ENCODE measurements at places on chromosomes 6 and 20.

DNA sequence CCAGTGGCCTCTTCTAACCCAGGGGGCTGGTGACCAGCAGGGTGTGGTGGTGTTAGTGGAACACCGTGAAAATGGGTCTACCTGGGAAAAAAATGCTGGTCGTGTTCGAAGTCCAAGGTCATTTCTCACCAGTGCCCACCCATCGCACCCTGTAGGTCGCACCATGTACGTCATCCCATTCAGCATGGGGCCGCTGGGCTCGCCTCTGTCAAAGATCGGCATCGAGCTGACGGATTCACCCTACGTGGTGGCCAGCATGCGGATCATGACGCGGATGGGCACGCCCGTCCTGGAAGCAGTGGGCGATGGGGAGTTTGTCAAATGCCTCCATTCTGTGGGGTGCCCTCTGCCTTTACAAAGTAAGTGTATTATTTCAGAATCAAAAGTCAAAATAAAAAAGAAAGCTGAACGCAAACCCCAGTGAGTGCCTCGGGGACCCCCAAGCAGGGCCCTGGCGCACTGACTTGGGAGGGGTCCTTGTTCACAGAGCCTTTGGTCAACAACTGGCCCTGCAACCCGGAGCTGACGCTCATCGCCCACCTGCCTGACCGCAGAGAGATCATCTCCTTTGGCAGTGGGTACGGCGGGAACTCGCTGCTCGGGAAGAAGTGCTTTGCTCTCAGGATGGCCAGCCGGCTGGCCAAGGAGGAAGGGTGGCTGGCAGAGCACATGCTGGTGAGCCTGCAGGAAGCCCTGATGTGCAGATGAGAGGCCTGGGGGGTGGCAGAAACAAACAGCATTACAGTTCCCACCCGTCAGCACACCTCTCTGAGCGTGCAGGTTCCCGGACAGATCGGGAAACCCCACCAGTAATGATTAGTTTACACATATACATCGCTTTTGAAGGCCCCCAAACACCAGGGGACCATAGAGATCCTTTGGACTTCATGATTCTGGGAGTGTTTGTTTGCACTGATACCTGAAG, 1.9 kb downstream of the PCK1 start:
- DNase-seq = no peak

GRCh38 chr20:54665812-54666211, 190.4 kb downstream of the DOK5 start:
- no peak for DNase-seq

DNA sequence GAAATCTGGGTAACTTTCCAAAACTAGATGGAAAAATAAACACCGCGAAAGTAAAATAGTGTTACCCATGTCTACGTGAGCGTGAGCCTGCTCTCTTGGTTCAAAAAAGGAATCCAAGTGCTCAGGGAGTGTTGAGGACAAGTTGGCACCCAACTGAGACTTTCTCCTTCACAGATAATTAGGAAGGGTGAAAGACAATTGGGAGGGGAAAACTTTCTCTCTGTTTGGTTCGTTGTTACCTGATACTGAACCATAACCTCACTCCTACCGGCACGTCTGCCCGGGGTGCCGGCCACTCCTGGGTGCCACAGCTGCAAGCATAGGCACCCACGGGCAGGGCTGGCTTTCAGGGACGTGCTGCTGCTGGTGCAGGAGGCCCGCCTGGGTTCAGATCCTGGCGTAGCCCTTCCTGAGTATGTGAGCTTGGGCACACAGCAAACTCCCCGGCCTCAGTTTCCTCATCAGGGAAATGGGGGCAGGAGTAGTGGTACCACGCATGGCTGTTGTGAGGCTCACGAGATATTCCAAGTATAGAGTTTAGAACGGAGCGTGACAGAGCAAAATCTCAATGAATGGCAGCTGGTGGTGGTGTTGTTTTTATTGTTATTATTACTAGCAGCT, 38.2 kb upstream of the PMEPA1 start:
- DNase-seq = peak; percentile 40

DNA sequence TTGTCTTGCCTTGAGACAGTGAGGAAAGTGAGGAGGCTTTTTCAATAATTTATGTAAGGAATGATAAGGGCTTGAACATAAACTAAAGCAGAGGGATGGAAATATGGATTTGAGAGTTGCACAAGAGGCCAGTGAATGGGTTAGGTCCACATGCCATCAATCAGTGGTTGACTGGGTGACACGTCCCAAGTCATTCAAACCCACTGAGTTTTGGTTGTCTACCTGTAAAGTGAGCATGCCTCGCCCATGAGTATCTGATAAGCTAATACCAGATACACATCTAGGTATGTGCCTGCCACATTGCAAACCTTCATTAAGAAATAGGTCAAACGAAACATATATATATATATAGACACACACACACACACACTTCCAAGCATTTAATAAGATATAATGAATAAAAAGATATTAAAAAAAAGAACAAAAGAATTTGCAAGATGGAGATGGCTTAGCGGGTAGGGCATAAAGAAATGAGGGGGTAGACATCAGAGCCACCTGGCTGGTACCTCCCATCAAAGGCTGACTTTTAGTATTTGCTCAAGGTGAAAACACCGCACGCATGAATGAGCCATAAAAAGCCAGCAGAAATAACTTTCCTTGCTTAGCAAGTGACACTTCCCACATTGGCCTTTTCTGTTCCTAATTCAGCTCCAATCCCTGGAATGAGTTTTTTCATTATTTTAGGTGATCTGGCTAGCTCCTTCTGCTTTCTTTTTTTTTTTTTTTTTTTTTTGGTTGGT, 109.1 kb upstream of the GGTLC1 start:
- no peak for DNase-seq

Measured in naive thymus-derived CD8-positive, alpha-beta T cell (primary cell).